Stimulated activated CD4-positive, alpha-beta T cell treated with anti-CD3 and anti-CD28 coated beads, Interleukin-1b, Interleukin-23, amount 100 ng/mL, for 1 hour (primary cell): ENCODE measurements at places on chromosomes 11 and 22.

DNA sequence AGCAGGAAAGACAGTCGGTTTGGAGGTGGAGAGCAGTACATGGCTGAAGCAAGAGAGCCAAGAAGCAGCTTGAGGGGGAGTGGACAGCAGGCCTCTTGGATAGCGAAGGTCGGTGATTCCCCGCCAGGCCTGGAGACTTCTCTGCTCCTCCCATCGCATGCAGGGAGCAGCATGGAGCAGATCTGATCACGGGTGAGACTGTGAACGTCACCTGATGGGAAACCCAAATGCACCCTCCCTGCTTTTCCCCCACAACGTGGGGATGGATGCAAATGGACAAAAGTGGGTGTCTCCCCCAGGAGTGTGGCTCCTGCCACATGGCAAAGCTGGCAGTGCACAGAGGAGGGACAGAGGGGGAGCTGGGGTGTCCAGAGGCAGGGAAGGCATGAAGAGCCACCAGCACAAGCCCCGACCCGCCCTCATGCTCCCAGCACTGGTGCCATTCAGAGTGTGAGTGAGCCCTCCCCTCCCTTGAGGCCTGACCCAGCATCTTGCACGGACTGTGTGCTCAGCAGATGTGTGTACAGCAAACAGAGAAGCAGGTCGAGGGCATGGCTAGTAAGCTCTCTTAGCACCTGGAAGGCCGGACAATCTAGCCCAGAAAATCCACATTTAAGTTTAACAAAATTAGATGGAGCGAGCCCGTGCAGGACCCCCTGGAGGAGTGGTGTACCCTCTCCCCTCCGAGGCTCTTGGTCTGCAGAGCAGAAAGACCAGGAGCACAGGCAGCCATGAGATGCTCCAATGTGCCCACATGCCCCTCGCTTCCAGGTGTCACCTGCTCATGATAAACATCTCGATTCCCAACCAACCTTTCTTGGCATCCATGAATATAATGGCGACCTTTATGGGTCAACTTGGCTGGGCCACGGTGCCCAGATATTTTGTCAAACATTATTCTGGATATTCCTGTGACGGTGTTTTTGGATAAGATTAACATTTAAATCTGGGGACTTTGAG, 661.7 kb downstream of the TBC1D22A start:
- DNase-seq: no peak

GRCh38 chr11:11167806-11168205, 185.2 kb downstream of the CSNK2A3 start:
- no peak for DNase-seq

DNA sequence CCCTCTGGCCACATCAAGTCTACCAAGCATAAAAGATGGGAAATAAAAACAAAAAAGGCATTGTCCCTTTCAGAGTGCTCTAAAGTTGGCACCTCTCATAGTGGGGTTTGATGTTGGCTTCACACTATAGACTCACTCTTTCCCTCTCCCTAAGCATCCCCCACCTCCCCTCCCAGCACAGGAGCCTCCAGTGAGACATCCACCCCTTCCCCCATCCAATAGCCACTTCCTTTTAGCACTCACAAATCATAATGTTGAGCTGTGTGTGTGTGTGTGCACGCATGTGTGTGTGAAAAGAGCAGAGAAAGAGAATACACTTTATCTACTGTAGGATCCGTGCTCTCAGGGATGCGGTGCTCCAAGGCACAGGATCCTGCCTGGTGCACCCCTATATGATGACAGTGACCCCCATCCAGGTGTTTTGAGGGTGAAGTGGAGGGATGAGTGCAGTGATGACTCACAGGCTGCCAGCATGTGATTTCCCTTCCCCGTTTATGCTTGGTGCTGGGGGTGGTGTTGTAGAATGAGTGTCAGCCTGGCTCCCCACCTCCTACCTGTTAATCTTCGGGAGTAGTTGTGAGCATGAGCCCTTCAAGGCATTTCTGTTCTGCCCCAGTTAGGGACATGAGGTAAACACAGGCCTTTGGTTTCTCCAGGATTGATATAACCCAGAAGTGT, 235.2 kb upstream of the B3GAT1 start:
- DNase-seq: no peak

DNA sequence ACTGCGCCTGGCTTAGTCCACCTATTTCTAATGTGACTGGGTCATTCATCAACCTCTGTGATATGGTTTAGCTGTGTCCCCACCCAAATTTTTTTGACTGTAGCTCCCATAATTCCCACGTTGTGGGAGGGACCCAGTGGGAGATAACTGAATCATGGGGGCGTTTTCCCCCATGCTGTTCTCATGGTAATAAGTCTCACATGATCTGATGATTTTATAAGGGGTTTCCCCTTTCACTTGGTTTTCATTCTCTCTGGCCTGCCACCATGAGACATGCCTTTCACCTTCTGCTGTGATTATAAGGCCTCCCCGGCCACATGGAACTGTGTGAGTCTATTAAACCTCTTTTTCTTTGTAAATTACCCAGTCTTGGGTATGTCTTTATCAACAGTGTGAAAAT, 8.7 kb downstream of the CENATAC start:
- DNase-seq: no peak

DNA sequence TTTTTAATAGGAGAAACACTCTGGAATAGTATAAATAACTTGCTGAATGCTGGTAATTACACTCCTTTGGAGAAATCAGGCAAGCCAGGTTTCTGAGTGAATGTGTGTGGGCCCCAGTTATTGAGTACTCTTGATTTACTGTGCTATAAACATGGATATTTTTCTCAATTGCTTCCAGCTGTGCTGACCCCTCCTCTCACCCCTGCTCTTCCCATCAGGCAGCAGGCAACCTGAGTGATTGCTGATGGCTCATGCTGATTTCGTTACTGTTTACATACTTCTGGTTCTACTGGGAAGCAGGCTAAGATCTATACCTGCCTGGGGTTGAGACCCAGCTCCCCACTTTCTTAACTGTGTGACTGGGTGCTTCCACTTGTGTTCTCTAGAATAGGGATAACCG, 68.5 kb downstream of the DHCR7 start:
- DNase-seq: no peak

GRCh38 chr22:43113526-43114251, 3.1 kb downstream of the BIK start:
- no peak for DNase-seq

GRCh38 chr11:42329929-42330565, 870.6 kb upstream of the LRRC4C start:
- no peak for DNase-seq

- no peak for DNase-seq
These were observed 11.6 kb downstream of the LIF start for GRCh38 chr22:30234786-30235470.

DNA sequence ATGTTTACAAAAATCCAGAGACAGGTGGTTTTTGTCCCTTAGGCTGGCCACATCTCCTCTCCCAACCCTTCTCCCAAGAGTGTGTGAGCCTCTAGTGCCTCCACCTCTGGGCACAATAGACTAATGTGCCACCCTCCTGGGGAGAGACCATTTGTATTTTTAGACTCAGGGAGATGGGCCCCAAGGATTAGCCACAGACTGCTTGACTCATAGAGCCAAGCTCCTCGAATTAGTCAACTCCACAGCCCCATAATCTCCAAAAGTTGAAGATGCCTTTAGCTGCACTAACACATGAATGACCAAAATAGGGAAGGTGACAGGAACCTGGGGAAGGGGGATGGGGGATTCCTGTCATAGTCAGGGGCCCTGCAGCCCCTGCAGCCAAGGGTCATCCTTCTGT, 53.0 kb upstream of the LRRC32 start:
- DNase-seq: no peak

- DNase-seq: no peak
These were observed 74.4 kb upstream of the PRR5 start for GRCh38 chr22:44627521-44628139.

GRCh38 chr11:112637076-112637475, 324.1 kb upstream of the NCAM1 start:
- DNase-seq: no peak

GRCh38 chr11:1337647-1338007, 28.2 kb upstream of the TOLLIP start:
- DNase-seq: no peak

DNA sequence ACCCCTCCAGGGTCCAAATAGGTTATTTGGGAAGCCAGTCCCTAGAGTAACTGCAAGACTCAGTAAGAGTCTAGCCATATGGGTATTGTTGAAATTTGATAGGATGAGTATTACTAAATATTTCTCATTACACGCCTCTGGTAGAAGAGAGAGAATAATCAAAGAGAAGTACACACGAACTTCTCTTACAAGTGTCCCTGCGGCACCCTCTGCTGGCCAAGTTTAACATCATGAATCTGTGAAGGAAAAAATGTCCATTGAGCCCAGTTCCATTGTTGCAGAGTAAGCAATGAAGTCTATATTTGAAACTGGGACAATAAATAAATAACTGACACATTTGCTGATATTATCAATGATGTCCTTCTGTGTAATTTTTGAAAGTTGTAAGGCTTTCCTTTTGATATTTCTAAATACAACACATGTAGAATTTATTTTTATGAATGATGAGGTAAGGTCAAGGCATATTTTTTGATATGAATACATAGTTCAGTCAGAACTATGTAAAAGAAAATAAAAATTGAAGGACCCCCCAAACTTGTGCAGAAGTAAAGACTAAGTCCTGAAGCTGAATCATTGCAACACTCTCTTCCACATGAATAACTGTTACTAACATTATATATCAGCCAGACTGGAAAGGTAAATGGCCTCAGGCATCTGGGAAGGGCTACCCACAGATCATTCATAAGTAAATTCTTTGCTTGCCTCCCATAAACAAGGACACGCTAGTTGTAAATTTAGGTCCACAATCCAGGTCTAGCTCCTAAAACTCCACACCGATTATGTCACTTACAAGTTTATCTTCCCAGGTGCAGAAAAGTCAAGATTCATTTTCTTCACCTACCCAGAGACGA, 10.0 kb downstream of the OR51L1 start:
- no peak for DNase-seq

DNA sequence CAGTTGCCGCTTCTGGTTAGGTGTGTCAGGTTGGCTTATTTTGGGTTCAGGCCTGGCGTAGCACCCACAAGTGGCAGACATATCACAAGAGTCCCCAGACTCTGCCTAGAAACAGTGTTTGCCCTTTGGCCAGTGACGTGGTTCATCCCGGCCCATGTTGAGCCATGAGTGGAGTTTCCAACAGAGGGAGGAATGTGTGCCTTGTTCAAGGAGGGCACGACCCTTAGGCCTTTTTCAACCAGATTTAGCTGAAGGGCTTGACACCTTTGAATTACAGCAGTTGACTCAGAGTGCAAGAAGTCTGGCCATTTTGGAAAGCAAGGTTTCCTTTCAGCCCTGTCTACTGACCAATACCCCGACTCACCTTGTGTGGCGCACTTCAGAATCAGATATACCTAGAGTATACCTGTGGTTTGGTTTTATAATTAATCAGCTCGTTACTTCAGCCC, 15.1 kb upstream of the AIFM3 start:
- DNase-seq: no peak

- DNase-seq: no peak
These were observed 49.1 kb downstream of the PARVG start for GRCh38 chr22:44229809-44230208.

DNA sequence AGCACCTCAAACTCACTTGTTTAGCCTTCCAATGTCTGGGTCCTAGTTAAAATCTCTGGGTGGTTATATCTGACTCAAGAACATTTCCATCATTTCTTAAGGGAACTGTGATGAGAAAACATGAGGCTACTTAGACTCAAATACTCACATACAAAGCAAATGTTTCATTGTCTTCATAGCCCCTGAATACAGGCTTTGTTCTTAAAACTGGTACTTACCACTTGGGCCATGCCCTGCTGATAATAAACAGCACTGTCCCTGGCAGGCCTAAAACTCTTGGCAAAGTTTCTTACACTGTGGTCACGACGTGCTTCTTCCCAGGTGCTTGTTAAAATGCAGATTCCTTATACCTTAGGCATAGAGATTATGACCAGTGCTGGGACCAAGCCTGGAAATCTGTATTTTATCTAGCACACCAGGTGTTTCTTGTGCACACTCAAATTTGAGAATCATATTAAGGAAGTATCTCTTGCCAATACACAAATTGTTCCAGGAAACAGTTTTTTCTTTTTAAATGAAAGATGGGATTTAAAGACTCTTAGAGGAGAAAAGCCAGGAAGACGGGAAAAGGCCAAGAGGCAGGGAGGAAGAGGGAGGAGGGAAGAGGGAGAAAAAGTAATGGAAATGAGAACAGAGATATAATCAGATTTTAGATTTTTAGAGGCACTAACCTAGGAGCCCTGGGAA, 287.9 kb upstream of the MPPED2 start:
- no peak for DNase-seq

DNA sequence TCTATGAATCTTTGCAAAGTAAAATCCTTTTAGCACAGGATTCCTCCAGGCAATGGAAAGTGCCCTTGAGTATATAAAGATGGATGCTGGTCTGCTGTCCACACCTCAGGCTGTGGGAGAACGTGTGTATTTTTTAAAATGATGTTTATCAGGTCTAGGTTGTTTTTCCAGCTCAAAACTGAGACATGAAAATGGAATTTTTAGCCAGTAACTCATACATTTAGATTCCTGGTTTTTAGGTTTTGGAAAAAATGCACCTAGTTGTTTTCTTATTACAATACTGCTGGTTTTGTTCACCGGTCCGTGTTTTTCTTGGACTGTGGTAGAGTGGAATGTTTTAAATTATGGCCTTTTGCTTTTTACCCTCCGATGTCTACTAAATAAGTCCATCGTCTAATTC, 554.7 kb downstream of the SOX6 start:
- no peak for DNase-seq

DNA sequence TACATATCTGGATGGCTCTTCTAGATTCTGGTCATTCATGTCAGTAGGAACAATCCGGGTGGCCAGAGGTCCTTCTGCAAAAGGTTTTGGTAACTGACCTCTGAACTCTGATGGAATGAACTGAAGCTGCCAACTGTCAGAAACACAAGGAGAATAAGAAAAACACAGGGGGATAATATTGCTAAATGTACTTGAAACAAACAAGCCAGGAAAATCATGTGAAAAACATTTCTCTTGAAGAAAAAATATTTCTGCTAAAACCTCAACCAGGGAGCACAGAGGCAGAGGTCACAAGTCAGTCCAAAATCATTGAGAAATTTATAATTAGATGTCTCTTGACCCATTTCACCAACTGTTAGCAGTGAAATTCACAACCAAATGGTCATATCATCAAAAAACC, 35.2 kb downstream of the ALG9 start:
- no peak for DNase-seq

- no peak for DNase-seq
These were observed at the start of gene BBOX1 for GRCh38 chr11:27040302-27041115. TSS of gene BBOX1 (plus strand) at chr11:27040815. CDS start at chr11:27055431, 14,616 bp downstream.
